ENCODE measurements at places on chromosomes 12 and 14.

DNA sequence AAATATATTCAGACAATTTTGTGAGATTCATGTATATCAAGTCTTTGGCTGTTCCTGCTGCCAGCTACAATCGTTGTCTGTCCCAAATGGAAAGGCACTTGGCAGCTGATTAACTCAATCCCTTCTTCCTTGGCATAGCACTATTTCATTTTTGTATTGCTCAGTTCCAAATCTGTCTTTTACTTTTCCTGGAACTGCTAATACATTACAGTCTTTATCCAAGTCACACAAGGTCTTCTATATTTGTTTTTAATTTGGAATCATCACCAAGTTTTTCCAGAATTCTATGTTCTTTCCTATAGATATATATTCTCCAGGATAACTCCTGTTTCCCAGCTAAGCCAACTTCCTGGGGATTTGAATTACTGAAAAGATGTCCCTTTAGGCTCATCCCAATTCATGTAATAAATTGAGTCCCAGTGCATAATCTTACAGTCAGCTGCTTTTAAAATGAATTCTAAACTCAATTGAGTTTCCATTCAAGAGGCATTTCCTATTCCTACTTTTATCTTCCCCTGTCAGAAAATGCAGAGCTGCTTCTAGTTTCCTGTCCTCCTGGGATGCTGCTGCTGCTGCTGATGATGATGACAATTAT, 45.9 kb downstream of the DYRK2 start:
- DNase-seq = no peak

DNA sequence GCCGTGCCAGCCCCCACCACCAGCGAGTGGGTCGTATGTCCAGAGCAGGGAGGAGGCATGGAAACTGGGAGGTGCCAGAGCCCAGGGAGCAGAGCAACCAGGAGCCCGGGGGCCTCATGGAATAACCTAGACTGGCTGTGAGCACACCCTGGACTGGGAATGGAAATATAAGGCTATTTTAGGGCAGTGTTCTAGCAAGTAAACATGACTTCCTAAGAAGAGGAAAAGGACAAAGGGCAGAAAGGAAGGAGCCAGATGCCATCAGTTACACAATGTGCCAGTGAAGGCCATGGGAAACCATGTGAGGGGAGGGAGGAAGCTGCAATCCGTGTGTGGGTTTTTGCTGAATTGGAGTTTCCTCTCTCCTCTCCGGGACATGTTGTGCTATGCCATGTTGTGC, 18.7 kb upstream of the CPM start:
- no peak for DNase-seq

DNA sequence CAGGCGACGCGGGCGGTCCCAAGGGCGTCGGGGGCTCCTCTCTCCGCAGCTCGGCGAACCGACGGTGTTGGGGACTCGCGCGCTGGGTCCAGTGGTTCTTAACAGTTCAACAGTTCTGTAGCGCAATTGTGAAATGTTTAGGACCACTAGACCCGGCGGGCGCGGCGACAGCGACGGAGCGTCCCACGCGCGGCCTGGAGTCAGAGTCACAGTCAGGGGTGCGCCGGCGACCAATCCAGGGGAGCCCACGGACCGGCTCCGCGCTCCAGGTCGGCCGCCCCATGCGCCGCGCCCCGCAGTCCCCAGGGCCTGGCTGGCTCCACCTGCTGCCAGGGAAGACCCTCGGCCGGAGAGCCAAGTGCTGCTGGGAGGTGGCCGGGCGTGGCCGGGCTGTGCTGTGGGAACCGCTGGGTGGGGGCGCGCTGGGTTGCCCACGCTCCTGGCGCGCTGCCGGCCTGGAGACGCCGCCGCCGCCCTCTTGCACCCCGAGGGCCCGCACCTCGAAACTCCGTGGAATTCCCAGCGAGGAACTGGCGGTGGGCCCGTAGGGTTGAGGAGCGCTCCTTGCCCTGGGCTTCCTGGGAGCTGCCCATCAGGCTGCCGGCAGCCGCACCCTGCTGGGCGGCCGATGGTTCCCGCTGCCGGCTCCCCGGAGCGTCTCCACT, 20.9 kb upstream of the KIF26A start:
- DNase-seq = no peak

DNA sequence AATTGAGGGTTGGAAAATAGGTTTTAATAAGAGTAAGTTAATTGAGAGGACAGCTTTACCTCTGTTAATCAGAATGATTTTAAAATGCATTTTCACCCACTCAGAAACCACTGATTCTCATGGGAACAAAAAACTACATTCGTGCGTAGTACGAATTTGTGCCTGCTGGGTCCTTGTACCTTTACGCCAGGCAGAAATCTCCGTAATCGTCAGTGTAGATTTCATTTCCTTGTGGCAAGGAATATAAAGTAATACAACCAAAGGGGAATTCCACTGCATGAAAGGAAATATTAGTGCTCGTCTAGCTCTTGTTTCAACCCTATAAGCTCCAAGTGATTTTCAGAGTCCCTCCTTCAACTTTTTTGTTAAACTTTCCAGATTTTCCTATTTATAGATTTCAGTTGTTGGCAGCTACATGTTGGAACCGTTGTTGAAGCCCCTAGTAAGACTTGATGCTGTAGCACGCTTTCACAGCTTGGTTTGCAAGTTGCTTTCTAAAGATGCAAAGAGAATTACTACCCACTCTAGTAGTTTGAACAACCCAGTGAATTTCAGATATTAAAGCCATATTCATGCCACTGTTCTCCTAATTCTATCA, 90.6 kb downstream of the ETV6 start:
- DNase-seq = no peak

- DNase-seq = no peak
Measured at GRCh38 chr12:58167622-58168021, 226.3 kb downstream of the ATP23 start.

GRCh38 chr14:91280129-91280528, 35.6 kb upstream of the GPR68 start:
- no peak for DNase-seq

GRCh38 chr12:95533985-95534384, 17.3 kb downstream of the USP44 start:
- DNase-seq = no peak

DNA sequence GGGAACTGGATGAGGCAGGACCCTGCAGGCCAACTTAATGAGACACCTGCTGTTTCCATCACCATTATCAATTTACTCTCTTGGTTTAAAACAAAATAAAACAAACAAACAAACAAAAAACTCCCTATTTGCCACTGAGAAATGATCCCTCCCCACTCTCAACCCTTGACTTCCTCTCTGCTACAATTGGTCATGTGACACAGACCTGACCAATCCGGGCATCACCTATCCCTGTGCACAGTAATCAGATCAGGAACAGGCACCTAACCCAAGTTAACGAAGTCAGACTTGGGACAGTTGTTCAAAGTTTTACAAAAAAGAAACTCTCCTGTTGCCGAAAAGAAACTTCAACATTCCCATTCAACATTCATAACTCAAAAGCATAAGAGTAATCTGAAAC, 58.4 kb downstream of the NELL2 start:
- DNase-seq = no peak

DNA sequence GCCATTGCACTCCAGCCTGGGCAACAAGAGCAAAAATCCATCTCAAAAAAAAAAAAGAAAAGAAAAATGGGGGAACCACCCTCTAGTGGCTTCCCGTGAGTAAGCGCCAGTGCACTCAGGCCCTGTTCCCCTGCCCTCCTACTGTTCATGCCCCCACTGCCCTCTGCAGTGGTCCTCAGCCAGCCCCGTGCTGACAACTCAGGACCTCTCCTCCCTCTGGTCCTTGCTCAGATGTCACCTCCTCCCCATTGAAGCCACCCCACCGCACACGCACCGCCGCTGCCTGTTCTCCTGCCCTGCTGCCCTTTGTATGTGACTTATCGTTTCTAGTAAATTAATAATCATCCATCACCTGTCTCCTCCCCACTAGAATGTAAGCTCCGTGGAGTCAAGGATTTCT, 58.8 kb upstream of the DYNC1H1 start:
- no peak for DNase-seq

DNA sequence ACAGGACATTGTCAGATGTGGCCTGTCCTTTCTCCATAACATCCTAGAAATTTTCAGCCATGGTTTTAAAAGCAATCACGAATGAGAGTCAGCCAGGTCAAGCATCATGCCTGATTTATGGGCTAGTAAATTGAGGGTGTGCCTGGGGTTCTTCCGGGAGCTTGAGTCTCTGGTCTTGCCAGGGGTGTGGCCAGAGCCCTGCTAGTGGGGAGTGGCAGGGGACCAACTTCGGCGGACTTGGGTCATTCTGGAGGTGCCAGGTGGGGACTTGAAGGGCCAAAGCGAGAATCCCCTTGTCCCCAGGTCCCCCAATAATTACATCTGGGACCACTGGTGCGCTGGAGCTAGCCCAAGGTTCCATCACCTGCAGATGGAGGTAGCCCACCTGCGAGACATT, 5.7 kb downstream of the OTUB2 start:
- DNase-seq = no peak

- no peak for DNase-seq
Measured at GRCh38 chr12:75964150-75964549, 67.4 kb downstream of the PHLDA1 start.

DNA sequence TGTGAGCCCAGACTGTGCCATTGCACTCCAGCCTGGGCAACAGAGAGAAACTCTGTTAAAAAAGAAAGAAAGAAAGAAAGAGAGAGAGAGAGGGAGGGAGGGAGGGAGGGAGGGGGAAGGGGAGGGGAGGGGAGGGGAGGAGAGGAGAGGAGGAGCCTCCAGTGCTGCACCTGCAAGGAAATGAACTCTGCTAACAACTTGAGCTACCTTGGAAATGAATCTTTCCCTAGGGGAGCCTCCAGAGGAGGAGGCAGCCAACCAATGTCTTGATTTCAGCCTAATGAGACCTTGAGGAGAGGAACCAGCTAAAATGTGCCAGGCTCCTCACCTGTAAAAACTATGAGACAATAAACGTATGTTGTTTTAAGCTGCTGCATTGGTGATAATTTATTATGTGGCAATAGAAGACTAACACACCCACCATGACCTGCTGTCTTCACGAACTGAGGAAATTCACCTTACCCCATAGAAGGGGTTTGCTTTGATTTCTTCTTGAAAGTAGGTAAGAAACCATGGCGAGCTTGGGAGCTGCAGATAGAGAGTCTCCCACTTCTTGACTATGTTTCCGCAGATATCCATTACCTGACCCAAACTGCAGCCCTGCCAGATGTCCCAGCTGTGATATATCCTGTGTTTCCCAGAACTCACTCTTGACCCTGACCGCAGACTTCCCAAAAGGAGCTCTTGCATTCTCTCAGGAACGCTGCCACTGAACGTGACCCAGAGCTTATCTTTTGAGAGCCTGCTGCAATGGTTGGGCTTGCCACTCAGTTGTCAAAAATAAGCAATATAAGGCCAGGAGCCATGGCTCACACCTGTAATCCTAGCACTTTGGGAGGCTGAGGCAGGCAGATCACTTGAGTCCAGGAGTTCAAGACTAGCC, 31.5 kb upstream of the TMPO start:
- DNase-seq = no peak

DNA sequence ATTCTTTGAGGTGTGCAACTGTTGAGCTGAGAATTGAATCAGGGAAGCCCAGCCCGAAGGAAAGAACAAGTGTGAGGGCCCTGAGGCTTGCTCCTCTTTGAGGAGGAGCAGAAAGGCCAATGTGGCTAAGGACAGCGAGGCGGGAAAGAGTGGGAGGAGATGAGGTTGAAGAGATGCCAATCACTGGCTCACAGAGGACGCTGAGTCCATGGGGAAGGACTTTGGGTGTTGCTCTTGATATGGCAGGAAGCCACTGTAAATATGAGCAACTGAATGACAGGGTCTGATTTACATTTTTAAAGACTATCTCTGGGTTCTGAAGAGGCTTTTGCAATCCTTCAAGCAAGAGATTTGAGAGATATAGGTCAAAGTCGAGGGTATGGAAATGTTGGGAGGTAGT, 3.3 kb upstream of the APPL2 start:
- no peak for DNase-seq

DNA sequence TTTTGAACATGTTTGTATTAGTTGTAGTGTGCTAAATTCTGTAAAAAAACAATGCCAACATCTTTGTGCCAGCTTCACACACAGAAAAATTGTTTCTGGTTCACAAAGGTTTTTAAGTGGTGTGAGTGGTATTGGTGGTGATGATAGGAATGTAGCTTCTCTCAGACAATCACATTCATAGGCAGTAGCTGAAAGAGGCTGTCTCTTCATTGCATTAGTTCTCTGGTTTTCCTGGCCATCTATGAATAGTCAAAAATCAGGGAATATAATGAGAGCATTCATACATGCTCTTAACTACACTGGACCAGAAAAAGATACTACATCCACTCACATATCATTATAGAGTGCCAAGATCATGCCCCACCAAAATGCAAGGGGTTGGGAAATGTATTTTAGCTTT, 433.5 kb downstream of the FLRT2 start:
- DNase-seq = no peak

DNA sequence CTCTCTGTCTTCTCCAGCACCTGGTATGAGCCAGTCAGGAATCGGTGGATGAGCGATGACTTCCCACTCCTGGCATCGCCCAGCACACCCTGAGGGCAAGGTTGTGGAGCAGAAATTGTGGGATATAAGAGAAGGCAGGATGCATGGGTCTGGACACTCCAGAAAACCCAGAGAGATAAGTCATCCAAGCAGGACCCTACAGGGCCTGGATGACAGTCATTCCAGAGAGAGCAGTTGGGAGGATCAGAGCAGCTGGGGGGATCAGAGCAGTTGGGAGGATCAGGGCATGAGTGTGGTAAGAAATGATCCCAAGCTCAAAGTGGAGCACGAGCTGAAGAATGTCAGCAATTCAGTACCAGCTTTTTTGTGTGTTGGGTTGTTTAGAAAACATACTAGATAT, 4.0 kb downstream of the AGAP2 start:
- no peak for DNase-seq

DNA sequence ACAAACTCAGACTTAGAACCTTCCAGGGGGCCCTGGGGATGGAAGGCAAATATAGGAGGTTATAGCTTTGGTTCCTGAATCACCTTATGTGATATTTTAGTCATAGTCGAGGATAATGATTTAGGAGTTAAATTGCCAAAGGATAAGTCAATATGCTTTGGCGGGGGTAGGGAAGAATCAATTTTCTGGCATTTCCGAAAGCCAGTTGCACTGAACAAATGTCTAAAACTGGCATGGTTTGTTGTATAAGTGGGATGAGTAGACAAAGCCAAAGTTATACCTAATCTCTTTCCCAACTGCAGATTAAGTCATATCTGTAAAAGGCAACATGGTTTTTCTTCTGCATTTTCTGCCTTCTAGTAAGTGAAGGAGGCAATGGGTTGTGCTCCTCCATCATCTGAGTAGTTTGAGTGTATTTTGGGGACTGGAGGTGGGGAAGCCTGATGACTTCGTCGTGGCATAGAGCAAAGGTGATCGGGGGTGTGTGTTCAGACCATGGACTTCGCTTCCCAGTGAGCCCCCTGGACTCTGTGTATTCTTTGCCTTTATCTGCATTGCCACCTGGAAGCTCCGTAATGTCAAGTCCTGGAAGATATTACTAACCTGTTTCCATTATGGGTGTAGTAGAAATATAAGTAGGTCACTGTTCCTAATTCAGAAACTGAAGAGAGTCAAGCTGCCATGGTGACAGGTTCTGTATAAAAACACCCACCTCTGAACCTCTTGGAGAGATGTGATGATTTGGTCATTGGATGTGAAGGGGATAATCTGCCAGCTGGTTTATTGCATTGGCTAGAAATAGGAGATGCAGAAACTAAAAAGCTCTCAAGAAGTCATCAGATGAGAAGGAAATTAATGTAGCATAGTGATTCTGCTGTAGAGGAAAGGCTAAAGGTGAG, 24.5 kb downstream of the PPFIBP1 start:
- no peak for DNase-seq

- DNase-seq = no peak
Measured at GRCh38 chr14:32536175-32536574, 207.1 kb downstream of the AKAP6 start.

All from GM13977 (cell line).